ENCODE measurements at places on chromosomes 1 and 21.

DNA sequence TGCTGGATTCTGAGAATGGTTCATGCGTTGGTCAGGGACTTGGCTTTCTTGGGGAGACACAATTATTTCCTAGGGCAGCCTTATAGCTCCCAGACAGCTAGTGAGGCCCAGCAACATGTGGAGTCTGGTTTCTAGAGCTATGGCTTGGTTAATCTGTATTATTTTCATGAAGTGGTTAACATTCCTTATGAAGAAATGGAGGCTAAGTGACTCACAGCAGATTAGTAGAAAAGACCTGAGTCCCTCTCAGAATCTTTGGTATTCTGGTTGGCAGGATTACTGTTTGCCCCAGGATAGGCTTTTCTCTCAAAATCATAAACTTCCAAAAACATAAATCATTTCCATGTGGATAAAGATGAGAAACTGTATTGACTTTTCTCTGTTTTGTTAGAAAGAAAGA lies 42.3 kb downstream of the DUSP10 start:
- no peak for DNase-seq

- no peak for DNase-seq
These were observed 6.0 kb downstream of the TRABD2B start for GRCh38 chr1:47991187-47991586.

DNA sequence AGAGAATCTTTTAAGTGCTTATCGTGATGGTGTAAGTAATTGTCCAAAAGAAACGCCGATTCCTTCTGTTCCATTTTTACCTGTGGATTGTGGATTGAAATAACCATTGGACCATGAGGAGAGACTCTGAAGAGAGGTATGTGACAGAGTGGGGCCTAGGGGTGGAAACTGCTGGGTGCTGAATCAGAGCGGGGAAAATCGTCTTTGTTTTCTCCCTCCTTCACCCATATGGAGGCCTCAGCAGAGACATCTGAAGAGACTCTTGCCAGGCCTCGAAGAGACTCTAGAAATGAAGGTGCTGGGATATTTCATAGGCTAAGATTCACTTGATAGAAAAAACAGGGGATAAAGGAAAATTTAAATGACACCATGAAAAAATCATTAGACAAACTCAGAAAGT lies 1327.0 kb downstream of the BRINP3 start:
- no peak for DNase-seq

DNA sequence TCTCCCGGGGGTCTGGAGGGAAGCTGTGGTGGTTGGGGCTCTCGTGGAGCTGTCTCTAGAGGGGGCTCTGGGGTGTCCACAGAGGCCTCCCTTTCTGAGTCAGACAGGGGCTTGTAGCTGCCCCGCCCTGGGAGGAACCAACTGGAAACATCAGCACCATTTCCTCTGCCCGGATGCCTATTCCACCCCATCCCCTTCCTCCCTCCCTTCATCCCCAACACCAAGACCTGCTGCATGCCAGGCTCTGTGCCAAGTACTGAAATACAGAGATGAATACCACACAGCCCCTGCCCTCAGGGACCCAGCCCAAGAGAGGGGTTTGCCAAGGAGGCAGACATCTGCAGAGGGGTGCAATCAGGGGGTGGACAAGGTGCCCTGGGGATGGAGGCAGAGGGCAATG lies 125.6 kb upstream of the ADAR start:
- no peak for DNase-seq

- peak; percentile 62 for DNase-seq
These were observed 95.9 kb downstream of the KCNJ15 start for GRCh38 chr21:38352536-38353219.

GRCh38 chr1:209086486-209087192 lies 496.9 kb upstream of the CAMK1G start:
- no peak for DNase-seq

GRCh38 chr1:222331340-222331739 lies 216.6 kb downstream of the HHIPL2 start:
- no peak for DNase-seq

DNA sequence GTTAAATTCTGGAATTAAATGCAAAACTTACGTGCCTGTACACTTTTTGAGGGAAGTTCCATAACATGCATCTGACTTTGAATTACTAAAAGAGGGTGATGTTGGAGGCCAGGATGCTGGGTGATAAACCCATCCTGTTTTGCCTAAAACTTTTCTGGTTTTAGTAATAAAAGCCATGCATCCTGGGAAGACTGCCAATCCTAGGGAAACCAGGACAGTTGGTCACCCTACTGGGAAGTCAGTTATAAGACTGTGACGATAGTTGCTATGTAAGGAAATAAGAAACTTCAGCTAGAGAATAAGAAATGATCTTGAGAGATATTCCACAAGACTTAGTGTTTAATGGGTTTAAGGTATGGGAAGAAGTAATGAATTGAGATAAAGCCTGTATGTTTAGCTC lies 336.6 kb upstream of the LYPLAL1 start:
- DNase-seq: no peak

DNA sequence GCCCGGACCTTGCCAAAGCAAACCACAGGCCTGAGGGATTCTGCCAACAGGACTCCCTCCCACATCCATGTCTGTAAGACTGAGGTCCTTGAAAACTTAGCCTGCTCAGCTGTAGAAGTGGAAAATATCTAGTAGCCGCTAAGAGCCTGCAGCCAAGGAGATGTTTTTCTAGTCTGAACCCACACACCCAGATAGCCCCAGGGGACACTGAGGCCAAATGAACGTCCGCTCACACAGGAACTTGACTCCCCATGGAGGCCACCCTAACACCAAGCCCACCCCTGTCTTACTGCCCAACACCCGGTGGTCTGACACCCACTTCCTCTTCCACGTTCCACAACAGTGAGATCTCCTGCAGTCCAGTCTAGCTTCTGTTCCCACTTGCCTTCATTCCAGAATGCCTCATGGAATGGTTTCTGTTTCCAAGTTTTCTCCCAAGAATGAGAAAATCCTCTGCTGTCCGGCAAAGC lies 174.8 kb downstream of the PLPP3 start:
- DNase-seq: peak; percentile 19

GRCh38 chr1:96918406-96918805 lies 196.8 kb downstream of the PTBP2 start:
- DNase-seq: peak; percentile 23

DNA sequence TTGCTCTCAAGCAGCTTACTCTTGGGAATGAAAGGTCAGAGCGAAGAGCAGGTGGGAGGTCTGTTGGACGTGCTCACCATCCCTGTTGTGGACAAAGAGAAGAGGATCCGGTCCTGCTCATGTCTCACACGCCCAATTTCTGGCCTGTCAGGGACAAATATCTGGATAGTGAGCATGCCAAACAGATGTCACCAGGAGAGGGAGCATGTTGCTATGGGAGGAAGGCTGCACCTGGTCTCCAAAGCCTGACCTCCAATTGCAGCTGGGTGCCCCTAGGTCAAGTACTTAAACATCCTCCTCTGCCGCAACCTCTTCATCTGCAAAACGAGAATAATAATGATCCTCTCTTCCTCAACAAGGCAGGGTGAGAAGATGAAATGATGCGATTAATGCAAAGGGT lies 53.4 kb downstream of the DMRTA2 start:
- no peak for DNase-seq

DNA sequence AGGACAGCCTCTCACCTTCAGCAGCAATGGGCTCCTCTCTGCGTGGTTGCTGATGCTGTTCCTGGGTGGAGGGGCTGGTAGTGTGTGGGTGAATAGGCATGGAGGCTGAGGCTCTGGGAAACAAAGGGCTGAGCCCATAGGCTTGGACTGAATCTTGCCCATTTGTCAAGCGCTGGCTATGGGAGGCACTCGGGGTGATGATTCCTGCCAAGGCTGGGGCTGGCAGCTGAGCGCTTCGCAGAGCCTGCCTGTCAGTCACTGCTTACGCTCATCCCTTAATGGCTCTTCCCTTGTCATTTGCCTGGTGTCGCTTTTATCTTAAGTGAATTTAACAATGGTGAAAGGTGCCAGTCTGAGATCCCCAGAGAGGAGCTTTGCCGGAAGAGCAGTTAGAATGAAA lies 353.3 kb downstream of the PBX1 start:
- no peak for DNase-seq

- no peak for DNase-seq
These were observed 40.1 kb downstream of the AHDC1 start for GRCh38 chr1:27563591-27564471.

DNA sequence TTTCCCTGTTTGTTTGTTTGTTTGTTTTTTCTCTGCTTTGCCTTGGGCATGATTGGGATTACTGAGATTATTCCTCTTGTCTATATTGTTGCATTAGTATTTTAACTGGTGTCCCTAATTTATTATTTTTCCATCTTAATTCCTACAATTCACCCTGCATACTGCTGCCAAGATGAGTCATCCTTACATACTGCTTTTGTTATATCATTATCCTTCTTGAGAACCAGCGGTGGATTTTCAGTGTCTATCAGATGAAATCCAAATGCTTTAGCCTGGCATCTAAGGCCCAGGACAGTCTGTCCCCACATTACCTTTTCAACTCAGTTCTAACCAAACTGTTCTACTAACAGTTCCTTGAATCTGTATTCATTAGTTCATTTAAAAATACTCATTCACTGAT lies 101.7 kb downstream of the OLFML2B start:
- no peak for DNase-seq

- no peak for DNase-seq
These were observed 115.8 kb downstream of the DUSP10 start for GRCh38 chr1:221626041-221626440.

GRCh38 chr1:113652771-113653170 lies 106.5 kb downstream of the PHTF1 start:
- DNase-seq: no peak

DNA sequence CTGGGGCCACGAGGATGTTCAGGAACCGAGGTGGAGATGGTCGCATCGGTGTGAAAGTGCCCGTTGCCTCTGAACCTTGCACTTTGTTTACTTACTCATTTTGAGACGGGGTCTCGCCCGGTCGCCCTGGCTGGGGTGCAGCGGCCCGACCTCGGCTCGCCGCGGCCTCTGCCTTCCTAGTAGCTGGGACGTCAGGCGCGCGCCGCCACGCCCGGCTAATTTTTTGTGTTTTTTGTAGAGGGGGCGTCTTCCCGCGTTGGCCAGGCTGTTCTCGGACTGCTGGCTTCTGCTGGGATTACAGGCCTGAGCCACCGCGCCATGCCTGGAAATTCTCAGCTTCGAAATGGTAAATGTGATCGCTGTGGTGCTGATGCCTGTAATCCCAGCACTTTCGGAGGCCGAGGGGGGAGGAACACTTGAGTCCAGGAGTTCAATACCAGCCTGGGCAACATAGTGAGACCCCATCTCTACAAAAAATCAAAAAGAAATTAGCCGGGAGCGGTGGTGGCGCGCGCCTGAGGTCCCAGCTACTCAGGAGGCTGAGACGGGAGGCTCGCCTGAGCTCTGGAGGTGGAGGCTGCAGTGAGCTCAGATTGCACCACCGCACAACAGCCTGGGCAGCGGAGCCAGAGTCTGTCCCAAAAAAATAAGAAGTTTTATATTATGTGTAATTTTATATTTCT lies 684 bp upstream of the MRPL20 start:
- no peak for DNase-seq

DNA sequence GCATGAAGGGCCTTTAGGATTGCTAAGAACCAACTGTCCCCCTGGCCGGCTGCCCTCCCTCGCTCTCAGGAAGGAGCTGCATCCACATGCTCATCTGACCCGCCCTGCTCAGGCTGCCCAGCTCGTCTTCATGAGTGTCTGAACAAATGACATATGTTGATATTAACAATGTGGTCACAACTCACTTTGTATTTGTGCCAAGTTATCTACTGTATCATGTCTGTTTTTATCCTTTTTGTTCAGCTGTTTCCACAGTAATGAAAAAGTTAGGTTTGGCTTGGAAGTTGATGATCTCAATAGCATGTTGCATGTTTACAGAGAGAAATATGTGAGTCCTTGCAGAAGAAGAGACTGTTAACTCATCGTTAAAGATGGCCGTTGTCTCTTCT lies 75.1 kb downstream of the PHTF1 start:
- DNase-seq: peak; percentile 21

GRCh38 chr1:50595874-50596273 lies 172.6 kb upstream of the DMRTA2 start:
- no peak for DNase-seq

- peak; percentile 92 for DNase-seq
These were observed 5.0 kb downstream of the PRELP start for GRCh38 chr1:203480525-203481084.

- no peak for DNase-seq
These were observed 112.5 kb downstream of the MRPL39 start for GRCh38 chr21:25494804-25495203.

- no peak for DNase-seq
These were observed 71.0 kb upstream of the NFASC start for GRCh38 chr1:204799630-204800029.

- DNase-seq: no peak
These were observed 13.5 kb downstream of the TNFRSF1B start for GRCh38 chr1:12180315-12180714.

DNA sequence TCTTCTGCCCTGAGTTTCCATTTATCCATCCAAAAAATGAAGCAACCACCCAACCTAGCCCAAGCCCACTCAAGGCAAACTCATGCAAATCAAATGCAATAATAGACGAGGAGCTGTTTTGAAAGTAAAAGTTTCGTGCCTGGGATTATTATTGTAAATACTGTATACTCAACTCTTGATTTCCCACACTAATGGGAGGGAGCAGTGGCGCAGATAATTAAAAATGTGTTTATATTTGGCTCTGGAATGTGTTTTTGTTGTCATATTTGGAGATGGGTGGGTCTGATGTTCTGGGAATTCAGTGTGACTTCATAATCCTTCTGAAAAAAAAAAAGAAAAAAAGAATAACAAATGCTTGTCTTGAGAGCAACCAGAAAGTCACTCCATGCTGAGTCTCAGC lies 52.5 kb downstream of the KLHDC7A start:
- DNase-seq: no peak

DNA sequence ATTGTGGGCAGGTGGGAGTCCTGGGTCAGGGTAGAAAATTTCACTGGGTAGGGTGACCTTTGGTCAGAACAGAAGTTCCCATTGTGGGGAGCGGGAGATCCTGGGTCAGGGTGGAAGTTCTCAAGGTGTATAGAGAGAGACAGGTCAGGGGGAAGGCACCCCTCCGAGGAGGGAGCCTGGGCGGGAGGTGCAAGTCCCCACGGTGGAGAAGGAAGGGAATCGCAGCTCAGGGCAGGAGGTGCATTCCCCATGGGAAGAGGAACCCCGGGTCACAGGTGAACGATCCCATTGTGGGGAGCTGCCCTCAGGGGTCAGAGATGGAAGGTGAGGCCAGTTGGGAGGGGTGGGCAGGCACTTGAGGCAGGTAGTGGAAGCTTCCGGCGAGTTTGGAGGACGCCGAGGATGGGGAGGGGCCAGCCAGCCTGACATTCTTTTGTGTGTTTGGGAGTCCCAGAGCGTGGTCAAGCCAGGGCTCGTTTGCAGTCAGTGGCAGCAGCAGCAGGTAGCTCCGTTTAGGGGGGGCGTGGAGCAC lies 637 bp downstream of the LYPLA2 start:
- DNase-seq: no peak

DNA sequence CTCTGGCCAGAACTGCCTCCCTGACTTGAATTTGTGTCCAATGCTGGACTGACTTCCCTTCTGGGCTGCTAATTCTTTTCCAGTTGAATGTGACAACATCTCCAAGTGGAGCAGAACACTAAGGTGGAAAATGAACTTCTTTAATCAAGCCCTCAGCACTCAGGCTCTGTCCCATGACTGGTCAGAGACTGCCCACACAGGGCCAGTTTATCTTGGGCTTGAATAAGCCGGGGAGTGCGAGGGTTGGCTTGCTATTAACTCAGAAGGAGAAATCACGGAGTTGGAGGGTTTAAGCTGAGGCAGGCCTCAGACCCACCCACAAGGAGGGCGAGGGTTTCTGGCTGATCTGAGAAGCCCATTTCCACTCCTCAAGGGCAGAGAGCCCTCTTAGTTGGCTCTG lies 12.4 kb downstream of the KCNA10 start:
- no peak for DNase-seq
